ENCODE measurements at places on chromosomes 6 and 20.

DNA sequence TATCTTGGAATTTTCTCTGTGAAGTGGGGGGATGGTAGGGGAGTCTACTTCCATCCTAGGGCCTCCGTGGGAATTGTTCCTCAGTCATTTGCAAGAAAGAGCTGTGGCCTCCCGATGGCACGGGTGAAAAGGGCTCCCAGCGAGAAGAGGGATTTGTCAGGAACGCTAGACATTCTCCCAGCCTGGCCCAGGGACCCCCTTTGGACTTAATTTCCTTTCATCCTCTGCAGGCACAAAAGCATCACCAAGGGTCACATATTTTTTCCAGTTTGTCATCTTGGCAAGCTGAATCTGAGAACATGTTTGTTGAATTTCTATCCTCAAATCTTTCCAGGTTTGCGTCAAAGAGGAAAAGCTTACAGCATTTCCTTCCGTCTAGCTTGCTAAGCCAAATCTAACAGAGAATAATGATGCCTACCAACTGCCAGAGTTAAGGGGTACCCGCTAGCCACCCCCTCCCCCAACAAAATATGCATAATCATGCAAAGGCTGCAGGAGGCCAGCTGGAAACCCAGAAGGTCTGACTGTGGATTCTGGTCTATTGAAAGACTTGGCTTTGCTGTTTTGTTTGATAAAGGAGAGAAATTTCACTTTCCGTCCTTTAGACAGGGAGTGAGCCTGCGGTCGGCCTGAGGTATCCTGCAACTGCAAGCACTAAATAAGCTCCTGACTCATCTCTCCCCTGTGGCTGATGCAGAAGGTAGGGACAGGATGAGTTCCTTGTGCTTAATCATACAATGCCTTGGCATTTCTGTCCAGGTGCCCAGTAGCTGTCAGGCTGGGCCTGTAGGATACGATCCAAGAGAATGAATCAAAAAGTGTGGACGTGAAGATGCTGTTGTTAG, 23.1 kb downstream of the PSMG4 start:
- DNase-seq: peak; percentile 56

- no peak for DNase-seq
These were observed 78.0 kb downstream of the MDGA1 start for GRCh38 chr6:37619641-37620040.

DNA sequence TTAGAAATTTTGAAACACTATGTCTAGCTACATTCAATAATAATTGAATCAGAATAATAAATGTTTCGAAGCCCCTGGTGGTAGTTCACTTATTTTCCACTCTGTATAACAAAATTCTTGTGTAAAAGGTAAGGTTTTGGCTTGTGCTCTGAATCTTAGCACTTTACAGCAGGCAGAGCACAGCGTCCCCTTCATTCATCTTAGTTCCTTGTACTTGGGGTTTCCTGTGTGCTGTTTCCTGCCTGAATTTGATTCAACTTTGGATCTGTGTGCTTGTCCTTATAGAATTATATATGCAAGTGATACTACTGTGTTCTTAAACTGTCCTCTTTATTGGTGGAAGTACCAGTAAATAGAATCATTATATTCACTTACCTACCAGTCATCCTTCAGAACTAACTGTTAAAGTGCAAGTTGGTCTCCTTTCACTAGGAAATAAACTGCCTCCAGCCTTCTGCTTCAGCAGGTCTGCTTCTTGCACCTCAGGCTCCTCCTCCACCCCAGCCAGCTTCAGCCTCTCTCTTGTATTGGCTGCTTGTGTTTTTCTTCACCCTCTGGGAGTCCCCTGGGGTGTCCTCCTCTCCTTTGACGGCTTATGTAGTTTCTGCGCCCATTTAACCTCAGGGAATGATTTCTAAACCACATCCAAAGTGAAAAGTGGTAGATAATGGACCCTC, 28.8 kb upstream of the TULP4 start:
- no peak for DNase-seq

GRCh38 chr6:24080711-24081110, 45.3 kb upstream of the NRSN1 start:
- DNase-seq: no peak

GRCh38 chr20:19828232-19828631, 70.2 kb downstream of the RIN2 start:
- peak; percentile 4 for DNase-seq

GRCh38 chr6:16374016-16374415, 135.6 kb downstream of the GMPR start:
- no peak for DNase-seq

DNA sequence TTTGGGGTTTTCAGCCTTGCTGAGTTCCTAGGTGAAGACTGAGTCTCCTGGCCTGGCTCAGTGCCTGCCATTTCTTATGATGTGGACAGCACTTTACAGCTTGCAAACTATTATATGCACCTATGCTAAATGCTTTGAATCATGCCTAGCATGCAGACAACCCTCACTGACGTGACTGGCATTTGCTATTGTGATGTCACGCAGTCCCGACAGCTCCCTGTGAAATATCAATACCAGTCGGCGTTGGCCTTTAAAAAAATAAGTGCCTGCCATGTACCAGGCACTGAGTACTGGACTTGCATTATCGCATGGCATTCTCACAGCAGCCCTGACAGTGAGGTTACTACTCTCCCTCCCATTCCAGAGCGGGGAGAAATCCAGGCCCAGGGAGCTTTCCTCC, 35.5 kb downstream of the UQCC2 start:
- no peak for DNase-seq

Measured in T1000 (cell line).